SJSA1 (cell line): ENCODE measurements at places on chromosomes 11 and 22. TPM values are rescaled to one million over a fixed set of nuclear protein-coding genes. Genes with fewer than 3 reads are reported as not detected.
A peak's percentile ranks its signal among the peaks of the same experiment; 100 is the strongest.

DNA sequence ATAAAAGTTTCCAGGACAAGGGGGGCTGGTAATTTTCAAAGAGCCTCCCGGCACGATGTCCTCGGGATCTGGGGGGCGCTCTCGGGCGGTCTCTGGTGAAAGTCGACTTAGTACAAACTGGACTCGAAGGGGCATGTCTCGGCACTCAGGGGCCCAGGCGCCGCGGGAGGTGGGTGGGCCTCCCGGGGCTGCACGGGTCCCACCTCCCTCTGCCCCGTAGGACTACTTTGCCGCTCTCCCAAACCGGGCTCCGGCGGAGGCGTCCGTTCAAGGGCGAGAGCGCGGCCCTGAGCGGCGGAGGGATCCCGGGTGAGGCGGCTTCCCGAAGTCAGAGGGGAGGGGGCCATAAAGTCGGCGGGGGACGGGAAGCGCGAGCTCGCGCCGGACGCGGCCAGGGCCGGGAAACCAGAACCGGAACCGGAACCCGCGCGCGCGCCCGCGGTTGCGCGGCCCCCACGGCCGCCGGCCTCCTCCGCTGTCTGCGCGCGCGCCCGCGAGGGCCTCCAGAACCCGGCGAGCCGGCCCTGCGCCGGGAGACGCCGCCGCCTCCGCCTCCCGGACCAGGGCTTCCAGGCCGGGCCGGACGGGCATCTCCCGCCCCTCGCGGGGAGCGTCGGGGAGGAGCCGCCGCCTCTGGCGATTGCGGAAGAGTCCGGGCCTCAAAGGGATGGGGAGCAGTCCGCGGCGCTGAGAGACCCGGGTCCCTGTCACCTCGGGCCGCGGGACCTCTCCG lies at the start of gene ARHGEF12:
TSS of gene ARHGEF12 (plus strand) at position 506 of the 733 bp plus-strand sequence. CDS start 831 bp downstream, outside the sequence.
- peak within 1 kb of the TSS; percentile 83 for H3K27ac ChIP-seq
- peak; percentile 88 for DNase-seq
- H3K4me1 ChIP-seq, result peaks cover 31% of the 10 kb centered on the region

GRCh38 chr22:27105142-27106025 lies 448.0 kb downstream of the MIAT start:
- H3K27me3 ChIP-seq, result no peaks in the 10 kb centered on the region
- no peaks in the 10 kb centered on the region for H3K36me3 ChIP-seq
- H3K27ac ChIP-seq, result no peak overlapping the region
- no peak overlapping the region for H3K4me3 ChIP-seq
- DNase-seq, result peak; percentile 56

DNA sequence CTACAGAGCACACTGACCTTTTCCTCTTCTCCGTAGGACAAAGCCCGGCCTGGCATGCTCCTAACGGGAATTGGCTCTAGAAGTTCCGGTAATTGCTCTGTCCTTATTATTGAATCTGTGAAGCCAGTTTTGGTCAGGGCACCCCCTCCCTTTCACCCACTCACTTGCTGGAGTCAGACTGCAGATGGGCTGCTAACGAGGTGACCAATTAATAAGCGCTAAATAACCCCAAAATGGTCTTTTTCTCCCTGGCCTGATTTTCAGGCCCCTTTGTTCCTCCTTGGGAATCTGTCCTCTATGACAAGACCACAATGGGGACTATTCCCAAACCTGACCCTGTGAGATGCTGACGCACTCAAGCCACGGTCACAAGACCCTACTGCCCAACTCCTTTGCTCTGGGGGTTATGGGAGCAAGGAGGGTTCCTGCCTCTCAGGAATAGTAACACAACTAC lies 610.0 kb upstream of the CADM1 start:
- DNase-seq, result no peak
- H3K36me3 ChIP-seq, result no peaks in the 10 kb centered on the region
- H3K27me3 ChIP-seq, result no peaks in the 10 kb centered on the region
- H3K27ac ChIP-seq, result no peak overlapping the region

GRCh38 chr11:26076233-26076990 lies 255.5 kb upstream of the ANO3 start:
- DNase-seq, result no peak
- H3K4me3 ChIP-seq, result no peak overlapping the region
- no peaks in the 10 kb centered on the region for H3K27me3 ChIP-seq
- no peak overlapping the region for H3K27ac ChIP-seq
- no peaks in the 10 kb centered on the region for H3K36me3 ChIP-seq
- no peaks in the 10 kb centered on the region for H3K4me1 ChIP-seq

- no peak overlapping the region for H3K27ac ChIP-seq
- H3K4me3 ChIP-seq, result no peak overlapping the region
- no peaks in the 10 kb centered on the region for H3K4me1 ChIP-seq
- DNase-seq, result peak; percentile 10
These were observed 3.4 kb downstream of the FAM83F start for GRCh38 chr22:39997939-39998726.

DNA sequence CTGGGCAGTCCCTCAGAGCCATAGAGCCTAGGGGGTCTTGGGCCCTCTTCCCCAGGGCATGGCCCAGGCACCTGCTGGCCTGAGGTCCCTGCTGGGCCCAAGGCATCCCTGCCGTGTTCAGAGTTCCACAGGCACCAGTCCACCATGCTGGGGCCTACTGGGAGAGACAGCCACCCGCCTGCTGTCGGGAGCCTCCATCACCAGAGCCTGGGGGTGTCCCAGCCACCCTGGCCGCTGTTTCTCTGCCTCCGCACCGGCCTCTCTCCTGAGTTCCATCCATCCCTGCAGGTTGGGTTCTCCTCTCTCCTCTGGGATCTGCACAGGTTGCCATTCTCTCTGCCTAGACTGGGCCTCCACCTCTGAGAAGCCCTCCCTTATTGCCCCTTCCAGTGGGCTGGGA lies 68.6 kb downstream of the KCNQ1 start:
- H3K27me3 ChIP-seq, result peaks cover 31% of the 10 kb centered on the region
- no peaks in the 10 kb centered on the region for H3K36me3 ChIP-seq
- peak; percentile 41 for DNase-seq
- no peaks in the 10 kb centered on the region for H3K4me1 ChIP-seq
- no peak overlapping the region for H3K27ac ChIP-seq

GRCh38 chr11:80779905-80780605 lies 1339.2 kb upstream of the TENM4 start:
- no peaks in the 10 kb centered on the region for H3K4me1 ChIP-seq
- no peaks in the 10 kb centered on the region for H3K36me3 ChIP-seq
- H3K27me3 ChIP-seq, result no peaks in the 10 kb centered on the region

- H3K36me3 ChIP-seq, result peaks cover 6% of the 10 kb centered on the region
- no peaks in the 10 kb centered on the region for H3K4me1 ChIP-seq
These were observed 1088.2 kb downstream of the BRD1 start for GRCh38 chr22:48739348-48740085.

DNA sequence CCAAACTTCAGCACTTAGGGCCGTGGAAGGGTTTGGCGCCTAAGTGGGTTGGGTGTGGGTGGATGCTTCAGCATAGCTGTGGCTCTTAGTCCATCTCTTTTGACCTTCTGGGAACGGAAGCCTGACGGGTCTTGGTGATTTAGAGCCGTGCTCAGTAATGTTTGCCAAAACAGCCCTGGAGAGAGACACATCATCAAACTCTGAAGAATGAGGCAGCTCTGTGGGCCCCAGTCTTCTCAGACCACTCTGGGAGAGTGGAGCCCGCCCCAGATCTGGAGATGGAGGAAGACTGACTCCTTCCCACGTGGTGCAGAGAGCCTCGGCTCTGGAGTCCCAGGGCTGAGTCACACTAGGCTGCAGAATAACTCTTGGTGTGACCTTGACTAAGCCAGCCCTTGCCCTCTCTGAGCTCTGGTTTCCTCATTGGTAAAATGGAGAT lies 168.9 kb downstream of the C11orf91 start:
- DNase-seq, result no peak
- H3K4me3 ChIP-seq, result no peak overlapping the region
- H3K36me3 ChIP-seq, result no peaks in the 10 kb centered on the region
- 0 out of 2 replicates have a peak, but pooled peaks cover 4% of the 10 kb centered on the region for H3K4me1 ChIP-seq
- no peaks in the 10 kb centered on the region; the same call in 1 of the 2 replicates for H3K27me3 ChIP-seq
- no peak overlapping the region for H3K27ac ChIP-seq

GRCh38 chr11:73797457-73797856 lies 9.8 kb downstream of the MRPL48 start:
- H3K4me3 ChIP-seq, result no peak overlapping the region
- H3K27me3 ChIP-seq, result no peaks in the 10 kb centered on the region
- DNase-seq, result no peak
- no peaks in the 10 kb centered on the region for H3K36me3 ChIP-seq

DNA sequence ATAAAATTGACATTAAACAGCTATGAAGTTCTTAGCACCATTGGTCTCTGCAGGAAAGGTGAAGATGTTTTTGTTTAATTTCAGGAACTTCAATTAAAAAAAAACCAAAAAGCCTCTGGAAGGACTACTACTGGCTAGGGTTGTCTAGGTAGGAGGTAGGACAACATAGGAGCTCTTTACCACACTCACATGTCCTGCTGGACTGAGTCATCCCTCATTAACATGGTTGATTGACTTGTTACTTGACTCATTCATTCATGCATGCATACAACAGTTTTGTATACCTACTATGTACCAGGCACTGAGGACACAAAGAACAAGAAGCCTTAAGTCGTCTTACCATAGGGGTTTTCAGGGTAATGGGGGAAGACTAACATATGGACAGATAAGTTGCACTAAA lies 216.9 kb upstream of the ARHGAP20 start:
- H3K4me1 ChIP-seq, result no peaks in the 10 kb centered on the region
- no peak overlapping the region for H3K27ac ChIP-seq

GRCh38 chr11:127268932-127269331 lies 268.4 kb upstream of the KIRREL3 start:
- H3K27me3 ChIP-seq, result no peaks in the 10 kb centered on the region
- DNase-seq, result no peak
- no peak overlapping the region for H3K27ac ChIP-seq
- H3K36me3 ChIP-seq, result no peaks in the 10 kb centered on the region
- H3K4me1 ChIP-seq, result no peaks in the 10 kb centered on the region
- no peak overlapping the region for H3K4me3 ChIP-seq

DNA sequence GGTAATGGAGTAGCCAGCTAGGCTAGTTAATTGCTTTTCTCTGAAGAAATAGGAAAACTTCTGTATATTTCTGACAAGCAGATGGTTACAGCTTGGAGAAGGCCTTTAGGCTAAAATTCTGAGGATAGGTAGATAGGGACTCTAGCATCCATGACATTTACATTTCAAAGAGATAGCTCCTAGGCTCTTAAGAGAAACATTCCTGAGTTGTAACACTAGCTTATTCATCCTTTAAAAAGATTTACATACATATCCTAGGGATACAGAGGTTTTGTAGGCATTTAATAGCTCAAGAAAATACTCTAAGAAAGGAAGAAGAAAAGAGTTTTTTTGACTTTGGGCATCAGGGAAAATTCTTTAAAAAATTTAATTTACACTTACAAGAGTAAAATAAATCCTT lies 130.9 kb upstream of the CCDC179 start:
- no peak overlapping the region for H3K4me3 ChIP-seq
- no peaks in the 10 kb centered on the region for H3K27me3 ChIP-seq
- H3K4me1 ChIP-seq, result no peaks in the 10 kb centered on the region
- DNase-seq, result no peak
- no peaks in the 10 kb centered on the region for H3K36me3 ChIP-seq
- no peak overlapping the region for H3K27ac ChIP-seq

DNA sequence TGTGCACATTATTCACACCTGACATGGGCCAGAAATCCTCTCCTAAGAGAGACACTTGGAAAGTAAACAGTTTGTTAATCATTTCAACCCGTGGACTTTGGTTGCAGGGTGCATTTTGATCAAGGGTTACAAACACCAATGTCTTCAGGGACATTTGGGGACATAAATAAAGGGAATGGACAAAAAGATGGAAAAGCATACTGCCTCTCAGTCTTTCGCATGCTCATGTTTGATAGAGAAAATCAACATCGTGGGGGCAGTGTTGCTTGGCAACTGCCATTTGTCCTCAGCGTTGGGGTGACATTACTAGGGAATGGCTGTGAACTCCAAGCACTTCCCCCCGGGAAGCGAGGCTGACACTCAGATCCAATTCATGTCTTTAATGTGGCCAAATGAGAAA lies 114.7 kb upstream of the OR4B1 start:
- H3K36me3 ChIP-seq, result no peaks in the 10 kb centered on the region
- H3K27me3 ChIP-seq, result no peaks in the 10 kb centered on the region
- peaks cover 27% of the 10 kb centered on the region for H3K4me1 ChIP-seq

DNA sequence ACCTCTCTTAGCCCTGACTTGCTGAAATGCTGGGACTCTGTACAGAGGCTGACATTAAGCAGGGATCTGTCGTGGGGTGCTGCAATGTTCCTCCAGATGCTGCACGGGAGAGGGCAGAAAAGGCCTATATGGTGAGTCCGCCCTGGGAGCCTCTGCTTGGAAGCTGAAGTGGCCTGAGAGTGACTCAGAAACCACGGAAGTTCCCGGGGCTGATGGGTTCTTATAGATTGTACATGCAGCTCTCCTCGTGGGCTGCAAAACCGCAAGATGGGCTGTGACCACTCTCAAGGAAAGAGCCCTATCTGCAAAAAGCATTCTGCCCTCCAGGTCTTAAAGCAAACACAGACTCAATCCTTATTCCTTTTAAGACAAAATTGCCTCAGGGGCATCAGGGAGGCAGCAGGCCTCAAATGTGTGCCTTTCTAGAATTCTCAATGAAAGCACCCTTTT lies 5.8 kb upstream of the SLC43A3 start:
- peak; percentile 62 for DNase-seq
- H3K27ac ChIP-seq, result no peak overlapping the region
- H3K4me1 ChIP-seq, result peaks cover 24% of the 10 kb centered on the region
- no peaks in the 10 kb centered on the region for H3K27me3 ChIP-seq

- no peaks in the 10 kb centered on the region for H3K27me3 ChIP-seq
- no peak overlapping the region for H3K4me3 ChIP-seq
- peaks cover 30% of the 10 kb centered on the region for H3K4me1 ChIP-seq
- H3K27ac ChIP-seq, result peak overlapping the region; percentile 77
- peak; percentile 76 for DNase-seq
- H3K36me3 ChIP-seq, result no peaks in the 10 kb centered on the region
These were observed 4.0 kb downstream of the SLCO2B1 start for GRCh38 chr11:75154646-75155569.

- DNase-seq, result no peak
- no peak overlapping the region for H3K4me3 ChIP-seq
- no peak overlapping the region for H3K27ac ChIP-seq
- no peaks in the 10 kb centered on the region for H3K27me3 ChIP-seq
These were observed 21.2 kb downstream of the TMEM123 start for GRCh38 chr11:102431404-102431803.

- DNase-seq, result no peak
- no peaks in the 10 kb centered on the region for H3K27me3 ChIP-seq
- H3K4me3 ChIP-seq, result no peak overlapping the region
- H3K4me1 ChIP-seq, result no peaks in the 10 kb centered on the region
These were observed 1037.0 kb downstream of the DLG2 start for GRCh38 chr11:84590106-84590505.

- H3K27ac ChIP-seq, result no peak overlapping the region
- H3K4me1 ChIP-seq, result no peaks in the 10 kb centered on the region
- H3K36me3 ChIP-seq, result no peaks in the 10 kb centered on the region
- DNase-seq, result no peak
These were observed 194.0 kb downstream of the FAM181B start for GRCh38 chr11:82539669-82540068.

Gene SYT9
- not detected in 2 replicates for total RNA-seq

Gene CARD18
- total RNA-seq, result not detected in 2 replicates

Gene FAM181B
- 0.21 and 1.2 TPM in 2 replicates for total RNA-seq

Gene MS4A14
- not detected in 2 replicates for total RNA-seq
